ENCODE measurements at places on chromosomes 6 and 20.

DNA sequence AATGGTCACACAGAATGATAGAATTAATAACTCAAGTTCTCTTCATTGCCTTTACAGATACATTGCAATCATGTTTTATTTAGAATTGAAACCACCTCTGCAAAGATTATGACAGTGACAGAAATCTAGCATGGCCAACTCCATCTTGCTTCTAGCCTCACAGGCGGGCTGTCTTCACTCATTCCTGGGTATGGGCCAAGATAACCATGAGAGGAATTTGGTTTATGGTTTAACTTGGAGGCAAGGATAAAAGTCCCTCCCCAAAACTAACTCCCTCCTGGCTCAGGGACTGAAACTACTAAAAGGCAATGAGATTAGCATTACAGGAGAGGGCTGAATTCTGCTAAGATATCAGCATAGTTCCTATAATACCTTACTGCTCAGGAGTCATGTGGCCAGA, 95.2 kb upstream of the CST7 start:
- DNase-seq = no peak

GRCh38 chr6:170222498-170223471, 68.1 kb downstream of the DLL1 start:
- DNase-seq = no peak

DNA sequence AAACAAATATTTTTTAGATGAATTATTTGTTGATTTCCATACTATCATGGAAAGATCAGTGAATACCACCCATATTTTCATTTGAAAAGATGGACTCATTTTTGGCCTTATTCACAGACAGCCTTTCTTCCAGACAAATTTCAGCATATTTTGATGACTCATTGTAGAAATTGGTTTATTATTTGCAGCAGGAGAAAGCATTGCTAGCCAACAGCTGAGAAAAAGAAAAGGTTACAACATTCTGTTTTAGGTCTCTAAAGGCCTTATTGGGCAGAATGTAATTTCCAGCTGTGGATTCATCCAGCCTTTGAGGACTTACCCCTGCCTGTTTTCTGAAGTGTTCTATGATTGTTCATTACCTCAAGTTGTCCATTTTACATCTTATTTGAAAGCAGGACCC, 201.9 kb downstream of the PLCB4 start:
- no peak for DNase-seq

DNA sequence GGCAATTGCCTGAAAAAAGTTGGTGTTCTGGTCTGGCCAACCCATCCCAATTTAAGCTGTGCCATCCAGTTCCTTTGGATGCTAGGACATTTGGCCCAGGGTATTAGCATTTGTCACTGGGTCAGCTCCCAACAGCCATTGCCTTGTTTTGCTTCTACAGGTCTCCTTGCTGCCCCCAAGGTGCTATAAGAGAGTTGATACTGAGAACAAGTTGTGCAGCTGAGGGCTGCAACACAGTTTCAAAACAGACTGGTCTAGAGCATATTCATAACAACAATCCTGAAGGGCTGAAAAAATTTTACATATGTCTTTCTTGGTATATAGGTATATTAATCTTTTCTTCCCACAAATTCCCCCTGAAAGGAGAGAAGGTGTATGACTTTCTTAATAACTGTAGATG, 61.0 kb downstream of the LYRM4 start:
- no peak for DNase-seq

DNA sequence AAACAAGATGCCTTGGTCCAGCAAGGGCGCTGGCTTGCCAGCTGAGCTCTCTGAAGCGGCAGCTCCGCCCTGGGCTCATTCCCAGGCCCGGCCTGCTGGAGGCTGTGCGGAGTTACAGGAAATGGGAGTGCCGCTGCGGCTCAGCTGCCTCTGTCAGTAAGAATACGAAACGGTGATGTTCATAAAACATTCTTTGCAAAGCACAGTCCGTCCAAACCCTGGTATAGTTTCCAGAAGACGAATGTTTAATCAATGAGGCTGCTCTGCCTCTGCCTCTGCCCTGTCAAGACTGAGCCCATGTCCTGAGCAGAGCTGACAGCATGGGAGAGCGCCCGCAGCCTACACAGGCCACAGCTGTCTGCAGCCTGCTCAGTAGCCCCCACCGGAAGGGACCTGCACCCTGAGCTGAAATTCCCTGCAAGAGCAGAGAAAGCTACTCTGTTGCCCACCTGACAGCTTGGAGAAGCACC, 153.3 kb upstream of the SNX9 start:
- DNase-seq = no peak
